ENCODE measurements at places on chromosomes 2 and 18.

DNA sequence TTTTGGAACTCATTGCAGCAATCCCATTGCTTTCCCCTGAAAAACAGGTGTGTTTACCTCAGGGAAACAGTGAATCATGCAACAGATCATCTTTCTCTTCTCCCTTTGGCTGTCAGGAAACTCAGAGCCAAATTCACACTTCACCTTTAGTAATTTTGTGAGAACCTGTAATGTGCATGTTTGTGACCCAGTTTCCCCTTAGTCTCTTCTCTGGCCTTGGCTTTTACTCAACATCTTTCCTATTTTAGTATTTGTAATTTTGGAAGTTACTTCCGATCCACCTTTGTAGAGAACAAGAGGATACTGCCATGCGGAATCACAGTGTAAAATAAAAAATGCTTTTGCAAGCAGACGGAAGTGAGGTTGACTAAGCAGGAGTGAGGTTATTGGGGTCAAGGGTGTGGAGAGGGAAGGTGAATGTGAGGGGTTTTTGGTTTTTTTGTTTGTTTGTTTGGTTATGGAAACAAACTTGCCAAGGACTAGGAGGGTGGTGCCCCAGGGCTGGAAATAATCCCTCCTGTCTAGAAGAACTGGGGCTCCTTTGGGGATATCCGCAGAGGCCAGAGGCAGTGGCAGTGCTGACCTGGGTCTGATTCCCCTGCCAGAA lies 14.0 kb downstream of the ASPRV1 start:
- no peak for DNase-seq

DNA sequence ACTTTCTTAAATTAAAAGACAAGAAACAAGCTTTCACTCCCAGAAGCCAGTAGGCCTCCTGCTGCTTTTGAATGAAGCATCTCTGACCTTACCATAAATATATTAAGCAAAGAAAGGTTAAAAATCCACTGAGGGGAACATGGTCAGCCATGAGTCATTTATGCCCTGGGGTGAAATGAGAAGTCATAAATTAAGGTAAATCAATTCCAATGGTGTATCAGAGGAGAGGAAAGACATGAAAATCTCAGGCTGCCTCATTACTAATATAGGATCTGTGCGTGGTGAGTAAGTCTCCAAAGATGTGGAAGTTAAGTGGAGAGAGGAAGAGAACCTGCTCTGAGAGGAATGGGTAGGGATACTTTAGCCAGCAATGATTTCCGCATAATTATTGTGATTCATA lies 292.3 kb upstream of the CHAC2 start:
- no peak for DNase-seq

- no peak for DNase-seq
These were observed 298.6 kb upstream of the CDH20 start for GRCh38 chr18:61034580-61034979.

GRCh38 chr2:120379916-120380893 lies 34.3 kb downstream of the INHBB start:
- peak; percentile 88 for DNase-seq

- no peak for DNase-seq
These were observed 120.7 kb downstream of the RDH14 start for GRCh38 chr2:18439716-18440115.

- DNase-seq = no peak
These were observed 21.0 kb downstream of the AGAP1 start for GRCh38 chr2:235514627-235515363.

DNA sequence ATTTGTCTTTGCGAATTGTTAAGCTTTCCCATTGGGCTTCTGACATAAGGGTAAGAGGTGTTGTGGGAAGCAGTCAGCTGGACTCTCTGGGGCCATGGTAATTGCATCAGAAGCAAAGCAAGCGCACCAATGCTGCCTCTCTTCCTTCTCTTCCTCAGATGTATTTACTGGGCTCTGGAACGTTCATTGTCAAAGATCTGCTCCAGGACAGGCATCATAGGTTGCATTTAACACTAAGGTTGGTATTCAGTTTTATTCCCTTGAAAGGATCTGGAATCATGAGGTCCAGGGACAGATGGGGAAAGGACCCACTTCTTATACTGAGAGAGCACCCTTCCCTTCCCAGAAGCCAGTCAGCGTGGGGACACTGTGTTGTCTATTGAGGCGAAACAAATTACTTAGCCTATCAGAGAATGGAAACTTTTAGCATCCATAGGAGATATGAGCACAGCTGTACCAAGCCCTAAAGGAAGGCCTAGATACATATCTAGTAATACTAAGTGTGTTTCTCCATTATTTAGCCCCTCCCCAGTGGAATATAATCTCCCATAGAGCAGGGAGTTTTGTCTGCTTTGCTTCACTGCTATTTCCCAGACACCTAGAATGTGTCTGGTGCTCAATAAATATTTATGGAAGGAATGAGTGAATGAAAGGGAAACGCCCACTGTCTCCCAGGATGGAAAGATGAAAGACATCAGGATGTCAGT lies 72.2 kb downstream of the COA5 start:
- DNase-seq = no peak

DNA sequence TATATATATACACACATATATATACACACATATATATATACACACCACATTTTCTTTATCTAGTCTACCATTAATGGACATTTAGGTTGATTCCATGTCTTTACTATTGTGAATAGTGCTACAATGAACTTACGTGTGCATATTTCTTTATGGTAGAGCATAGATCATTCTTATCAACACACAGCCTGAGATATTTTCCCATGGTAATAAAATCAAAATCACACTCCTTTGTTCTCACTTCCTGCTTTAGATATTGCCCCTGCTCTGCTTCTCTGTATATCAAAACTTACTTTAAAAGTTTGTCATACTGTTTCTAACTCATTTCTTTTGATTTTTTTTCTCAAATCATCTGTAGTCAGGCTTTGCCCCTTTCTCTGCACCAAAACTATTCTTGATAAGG lies 119.9 kb downstream of the DCC start:
- DNase-seq = no peak

GRCh38 chr18:25132786-25133496 lies 219.0 kb downstream of the ZNF521 start:
- DNase-seq = no peak

DNA sequence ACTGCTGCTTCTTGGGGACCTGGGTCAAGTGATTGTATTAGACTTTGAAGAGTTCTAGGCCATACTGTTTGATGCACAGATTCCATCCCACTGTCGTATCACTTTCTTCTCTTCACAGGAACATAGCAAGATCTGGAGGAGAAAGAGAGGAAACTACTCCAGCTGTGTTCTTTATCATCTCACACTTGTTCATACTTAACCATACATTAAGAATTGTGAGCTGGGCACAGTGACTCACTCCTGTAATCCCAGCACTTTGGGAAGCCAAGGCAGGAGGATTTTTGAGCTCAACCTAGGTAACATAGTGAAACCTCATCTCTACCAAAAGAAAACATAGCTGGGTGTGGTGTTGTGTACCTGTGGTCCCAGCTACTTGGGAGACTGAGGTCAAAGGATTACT lies 111.7 kb downstream of the PARD3B start:
- no peak for DNase-seq

- no peak for DNase-seq
These were observed 143.3 kb upstream of the BCL2L11 start for GRCh38 chr2:110977403-110977802.

GRCh38 chr2:49959961-49960553 lies 805.7 kb upstream of the FSHR start:
- peak; percentile 9 for DNase-seq

- DNase-seq = no peak
These were observed 481 bp downstream of the SLC30A6 start for GRCh38 chr2:32166115-32166574.

DNA sequence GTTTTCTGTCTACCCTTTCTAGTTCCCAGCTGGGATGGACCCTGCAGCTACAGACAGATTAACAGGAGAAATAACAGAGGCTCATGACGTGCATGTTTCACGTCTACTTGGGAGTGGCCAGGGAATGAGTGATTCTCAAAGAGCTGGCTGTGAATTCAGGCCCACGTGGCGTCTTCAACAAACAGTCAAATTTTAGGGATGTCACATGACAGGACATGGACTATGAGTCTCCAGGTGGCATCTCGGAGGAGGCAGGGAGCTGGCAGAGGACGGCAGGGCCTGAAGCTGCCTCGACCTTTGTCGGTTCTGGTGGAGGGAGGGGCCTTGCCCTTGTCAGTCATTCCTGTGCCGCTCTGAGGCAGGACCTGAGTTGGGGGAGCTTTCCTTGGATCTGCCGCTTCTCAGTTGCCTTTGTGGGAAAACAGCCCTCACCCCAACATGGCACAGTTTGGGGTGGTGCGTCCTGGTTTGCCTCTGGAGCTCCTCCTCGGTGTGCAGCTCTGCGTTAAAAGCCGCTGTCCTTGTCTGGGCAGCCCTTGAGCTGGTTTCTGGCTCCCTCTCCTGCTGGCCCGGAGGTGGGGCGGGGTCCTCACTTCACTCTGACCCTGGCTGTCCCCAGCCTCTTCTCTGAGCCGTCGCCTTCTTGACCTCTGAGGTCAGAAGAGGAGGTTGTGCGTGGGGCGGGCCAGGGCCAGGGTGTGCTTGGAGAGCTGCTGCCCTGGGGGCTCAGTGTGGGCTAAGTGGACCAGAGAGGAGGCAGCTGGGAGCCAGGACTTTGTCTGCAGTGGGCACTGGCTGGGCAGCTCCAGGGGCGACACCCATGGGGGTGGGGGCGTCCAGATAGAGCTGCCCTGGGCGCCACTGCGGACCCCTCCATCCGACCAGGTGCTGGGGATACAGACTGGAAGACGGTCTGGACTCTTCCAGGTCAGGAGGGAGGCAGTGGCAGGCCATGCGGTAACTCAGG lies 12.1 kb upstream of the GAL3ST2 start:
- DNase-seq = no peak

DNA sequence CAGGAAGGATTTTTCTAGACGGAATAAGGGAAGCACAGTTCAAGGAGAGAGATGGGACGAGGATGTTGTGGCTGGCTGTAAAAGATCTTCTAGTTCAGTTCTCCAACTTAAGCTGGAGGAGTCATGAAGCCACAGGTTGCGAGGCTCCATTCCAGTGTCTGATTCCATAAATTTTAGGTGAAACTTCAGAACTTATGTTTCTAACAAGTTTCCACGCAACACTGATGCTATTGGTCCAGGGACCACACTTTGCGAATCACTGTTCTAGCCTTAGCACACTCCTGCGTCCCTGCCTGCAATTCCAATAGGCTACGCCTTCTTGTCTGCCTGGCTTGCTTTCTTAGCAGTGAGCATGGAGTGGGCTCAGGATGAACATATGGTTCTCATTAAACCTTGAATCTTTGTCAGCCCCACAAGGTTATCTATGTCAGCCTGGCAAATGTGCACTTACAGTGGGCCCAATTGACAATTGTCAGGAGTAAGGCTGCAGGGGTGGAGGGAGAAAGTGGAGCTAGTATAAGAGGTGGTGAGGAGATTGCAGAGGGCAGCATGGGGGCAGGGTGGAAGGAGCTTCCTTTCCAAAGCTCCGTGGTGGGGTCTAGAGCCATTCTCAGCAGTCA lies 438.1 kb upstream of the ST6GAL2 start:
- no peak for DNase-seq

DNA sequence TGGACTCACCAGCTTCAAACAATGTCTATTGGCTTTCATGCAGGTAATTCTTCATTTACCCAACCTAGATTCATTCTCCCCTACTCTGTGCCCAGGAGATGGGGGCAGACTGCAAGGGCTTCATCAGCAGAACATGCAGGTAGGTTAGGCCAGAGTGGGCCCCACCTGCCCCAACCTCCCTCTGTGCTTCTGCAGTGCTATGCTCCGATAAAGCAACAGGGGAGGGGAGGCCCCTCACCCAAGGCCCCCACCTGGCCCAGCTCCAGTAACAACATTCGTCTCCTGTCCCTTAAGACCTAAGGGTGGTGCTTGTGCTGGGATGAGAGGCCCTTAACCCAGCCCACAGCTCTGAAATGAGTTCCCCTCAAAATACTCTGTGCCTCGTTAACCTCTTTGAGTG lies 16.7 kb upstream of the GYPC start:
- DNase-seq = no peak

GRCh38 chr2:119544075-119544938 lies at the start of gene CFAP221:
Gene CFAP221 (plus strand): TSS chr2:119544449. CDS start chr2:119546132, 1,683 bp downstream.
- peak; percentile 44 for DNase-seq

- peak; percentile 35 for DNase-seq
These were observed 935 bp upstream of the RAMP1 start for GRCh38 chr2:237858294-237859081.

DNA sequence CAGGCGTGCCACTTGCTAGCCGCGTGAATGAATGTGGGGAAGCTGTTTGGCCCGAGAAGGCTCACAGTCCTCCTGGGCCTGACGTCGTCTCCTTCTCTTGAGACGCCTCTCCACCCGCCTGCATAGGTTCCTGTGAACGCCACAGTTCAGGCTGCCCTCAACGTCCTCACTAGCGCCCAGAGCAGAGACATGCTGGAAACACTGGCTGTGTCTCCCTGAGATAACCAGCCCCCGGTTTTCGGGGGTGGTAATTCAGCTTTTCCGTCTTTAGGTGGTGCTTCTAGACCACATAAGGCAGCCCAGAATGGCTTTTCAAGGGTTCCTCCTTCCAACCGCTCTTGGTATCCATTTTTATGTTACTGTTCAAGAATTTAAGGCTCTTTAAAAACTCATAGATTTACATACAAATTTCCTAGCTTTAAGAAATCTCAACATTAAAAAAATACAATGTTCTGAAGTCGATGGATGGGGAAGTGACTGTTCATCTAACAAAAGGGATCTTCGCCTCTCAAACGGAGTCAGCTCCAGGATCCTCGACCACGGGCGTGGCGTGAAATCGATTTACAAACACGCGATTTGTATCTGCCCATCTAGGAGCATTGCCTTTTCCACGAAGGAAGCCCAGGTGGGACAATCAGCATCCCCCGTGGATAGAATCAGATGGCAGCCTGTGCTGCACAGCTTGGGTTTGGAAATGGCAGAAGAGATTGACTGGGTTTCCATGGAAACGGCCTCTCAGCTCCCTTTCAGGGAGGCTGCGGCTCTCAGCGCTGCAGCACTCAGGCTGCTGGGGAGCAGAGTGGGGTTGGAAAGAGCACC lies 110.6 kb upstream of the PXDN start:
- DNase-seq = peak; percentile 31

DNA sequence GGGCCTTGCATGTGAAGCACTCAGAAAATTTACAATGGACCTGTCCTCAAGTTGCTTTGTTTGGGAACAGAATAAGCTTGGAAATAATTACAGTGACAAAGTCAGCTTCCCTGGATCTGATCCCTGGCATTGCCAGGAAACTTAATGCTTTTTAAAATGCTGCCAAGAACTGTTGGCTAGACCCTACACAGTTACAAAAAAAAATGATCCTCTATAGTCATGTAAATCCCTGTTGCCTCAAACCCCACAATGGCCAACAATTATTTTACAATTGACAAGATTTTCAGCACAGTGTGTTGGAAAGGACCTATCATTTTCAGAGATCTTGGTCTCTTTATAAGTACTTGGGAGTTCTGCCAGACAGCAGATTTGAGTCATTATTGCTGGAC lies 470.4 kb upstream of the ACVR2A start:
- peak; percentile 63 for DNase-seq

DNA sequence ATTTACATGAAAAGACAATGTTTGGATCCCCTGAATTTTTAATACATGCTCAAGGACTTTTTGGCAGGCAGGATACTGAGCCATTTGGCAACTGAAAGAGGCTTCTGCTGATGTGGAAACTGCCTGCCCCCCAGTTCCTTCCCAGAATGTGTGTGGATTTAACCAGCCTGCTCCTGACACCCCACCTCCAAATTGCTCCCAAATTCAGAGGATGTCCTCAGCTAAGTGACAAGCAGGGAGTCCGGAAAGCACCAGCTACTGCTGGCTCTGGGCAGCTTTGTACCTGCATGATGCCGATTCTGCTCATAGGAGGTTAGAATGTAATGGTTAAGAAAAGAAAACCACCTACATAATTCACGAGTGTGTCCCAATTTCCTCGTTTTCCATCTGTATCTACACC lies 197.5 kb downstream of the CDH20 start:
- no peak for DNase-seq

- no peak for DNase-seq
These were observed 18.2 kb downstream of the NRP2 start for GRCh38 chr2:205700331-205701132.
